ENCODE measurements at places on chromosomes 2 and 18. TPM values are rescaled to one million over a fixed set of nuclear protein-coding genes. Genes with fewer than 3 reads are reported as not detected.

RTP5 gene
- not detected for total RNA-seq

- no peaks in the 10 kb centered on the region for H3K27me3 ChIP-seq
- peaks cover 8% of the 10 kb centered on the region for H3K36me3 ChIP-seq
- peaks cover 19% of the 10 kb centered on the region for H3K4me1 ChIP-seq
- no peak overlapping the region for H3K4me3 ChIP-seq
- no peak for DNase-seq
These were observed 164.3 kb downstream of the NEDD4L start for GRCh38 chr18:58208207-58208932.

DNA sequence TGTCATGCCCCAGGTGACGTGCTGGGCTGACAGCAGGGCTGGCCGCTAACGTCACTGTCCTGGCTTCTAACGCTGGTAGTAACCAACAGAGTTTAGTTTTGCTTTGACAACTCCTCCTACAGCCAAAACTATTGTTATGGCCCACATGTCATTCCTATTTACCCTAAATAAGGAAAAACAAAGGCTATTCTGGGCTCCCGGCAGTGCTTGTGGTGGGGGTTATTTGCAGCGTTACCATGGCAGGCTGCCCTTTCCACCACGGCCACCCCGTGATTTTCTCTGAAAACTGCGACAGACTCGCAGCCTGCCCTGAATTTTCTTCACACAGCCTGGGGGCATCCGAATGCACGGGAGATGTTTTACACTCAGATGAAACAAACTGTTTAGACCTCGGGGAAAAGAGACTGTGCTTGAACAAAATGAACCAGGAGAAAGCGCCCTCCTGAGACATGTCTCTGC lies 115.2 kb downstream of the FAM210A start:
- H3K4me3 ChIP-seq, result peak overlapping the region; percentile 21
- no peaks in the 10 kb centered on the region for H3K36me3 ChIP-seq
- H3K27me3 ChIP-seq, result peaks cover 39% of the 10 kb centered on the region
- DNase-seq, result no peak

GRCh38 chr2:15620857-15621471 lies 29.3 kb downstream of the DDX1 start:
- H3K27ac ChIP-seq, result no peak overlapping the region
- peaks cover 44% of the 10 kb centered on the region for H3K36me3 ChIP-seq
- H3K4me3 ChIP-seq, result no peak overlapping the region
- no peaks in the 10 kb centered on the region for H3K4me1 ChIP-seq
- H3K27me3 ChIP-seq, result no peaks in the 10 kb centered on the region

- H3K27ac ChIP-seq, result peak overlapping the region; percentile 89
- H3K27me3 ChIP-seq, result no peaks in the 10 kb centered on the region
- peak; percentile 77 for DNase-seq
- H3K36me3 ChIP-seq, result peaks cover 11% of the 10 kb centered on the region
- H3K4me1 ChIP-seq, result peaks cover 17% of the 10 kb centered on the region
These were observed 861 bp downstream of the LTBP1 start for GRCh38 chr2:32947484-32948143.

GRCh38 chr2:675982-676646 lies 1.1 kb downstream of the TMEM18 start:
- peaks cover 37% of the 10 kb centered on the region for H3K4me1 ChIP-seq
- DNase-seq, result no peak
